ENCODE measurements at places on chromosomes 1 and 21.

GRCh38 chr1:169236143-169236542 is 129.7 kb downstream of the ATP1B1 start:
- DNase-seq: no peak

GRCh38 chr1:15124362-15125100 is 29.0 kb upstream of the TMEM51 start:
- DNase-seq: no peak

DNA sequence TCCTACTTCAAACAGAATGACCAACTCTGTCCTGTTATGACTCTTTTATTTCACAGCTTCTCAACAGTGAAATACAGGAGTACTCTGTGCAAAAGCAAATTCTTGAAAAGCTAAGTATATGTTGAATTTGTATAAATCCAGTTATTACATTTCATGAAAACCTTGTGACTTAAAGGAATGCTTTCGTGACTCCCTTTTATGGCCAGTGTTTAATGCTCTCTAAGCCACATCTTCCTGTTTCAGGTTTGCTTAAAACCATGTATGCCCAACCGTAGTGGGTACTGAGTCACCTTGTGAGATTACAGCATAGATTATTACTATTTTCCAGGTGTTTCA is 40.2 kb upstream of the KIF1B start:
- DNase-seq: no peak

- no peak for DNase-seq
Observed at GRCh38 chr1:220409771-220410595, 118.0 kb upstream of the MARK1 start.

GRCh38 chr1:110897681-110898080 is 24.7 kb downstream of the CD53 start:
- DNase-seq: no peak

DNA sequence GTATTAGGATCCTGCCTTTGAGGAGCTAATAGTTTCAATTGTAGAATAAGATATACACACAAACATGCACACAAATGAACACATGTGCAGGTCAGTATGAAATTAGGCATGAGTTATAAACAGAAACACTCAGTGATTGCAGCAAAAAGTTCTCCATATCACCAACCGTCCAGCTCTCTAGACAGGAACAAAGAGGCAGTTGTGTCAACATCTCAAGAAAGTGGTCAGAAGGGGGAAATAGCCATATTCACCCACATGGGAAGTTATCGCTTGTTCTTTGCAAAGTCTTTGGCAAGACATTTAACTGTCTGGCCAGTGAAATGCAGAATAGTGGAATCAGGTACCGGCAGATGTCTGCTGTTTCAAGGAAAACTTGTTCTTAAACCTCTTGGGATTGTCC is 29.4 kb upstream of the PIGC start:
- DNase-seq: no peak

- DNase-seq: no peak
Observed at GRCh38 chr1:39497585-39497984, 6.1 kb downstream of the BMP8A start.

DNA sequence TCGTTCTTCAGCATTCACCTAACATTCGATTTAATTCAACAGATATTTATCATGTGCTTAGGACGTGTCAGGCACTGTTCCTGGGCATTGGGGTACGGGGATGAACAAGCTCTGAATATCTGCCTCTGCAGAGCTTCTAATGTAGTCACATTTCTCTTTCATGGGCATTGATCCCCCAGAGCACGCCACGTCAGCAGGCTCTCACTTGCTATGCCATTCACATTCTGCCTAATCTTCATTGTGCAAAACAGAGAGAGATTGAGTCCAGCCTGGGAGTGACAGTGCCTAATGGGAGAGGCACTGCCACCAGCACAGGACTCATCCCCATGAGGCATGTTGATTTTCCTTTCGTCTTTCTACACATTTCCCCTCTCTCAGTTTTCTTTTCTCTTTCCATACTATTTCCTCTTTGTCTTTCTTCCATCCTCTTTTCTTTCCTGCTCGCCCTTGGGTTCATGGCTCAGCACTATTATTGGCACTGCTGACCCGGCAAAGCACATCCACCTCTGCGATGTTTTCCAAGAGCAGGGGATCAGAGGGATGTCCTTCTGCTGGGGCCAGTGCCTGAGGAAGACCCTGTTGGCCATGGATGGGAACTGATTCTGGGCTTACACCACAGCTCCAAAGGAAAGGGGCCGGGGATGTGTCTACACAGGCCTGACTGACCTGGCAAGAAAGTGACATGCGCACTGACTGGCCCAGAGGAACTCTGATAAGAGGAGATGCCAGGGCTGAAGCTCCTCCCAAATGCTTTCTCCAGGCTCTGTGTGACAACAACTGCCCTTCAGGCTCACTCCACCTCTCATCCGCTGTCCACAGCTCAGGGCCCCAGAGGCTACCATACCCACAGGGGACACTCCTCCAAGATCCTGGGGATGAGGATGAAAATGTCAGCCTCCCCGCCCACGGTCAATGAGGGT is 195.9 kb downstream of the TOMM20 start:
- no peak for DNase-seq

Data from stimulated activated CD8-positive, alpha-beta memory T cell treated with anti-CD3 and anti-CD28 coated beads, Interleukin-7, amount 100 ng/mL, for 24 hours (primary cell).